ENCODE measurements at places on chromosomes 6 and 20. TPM values are rescaled to one million over a fixed set of nuclear protein-coding genes. Genes with fewer than 3 reads are reported as not detected.

CAGE1 gene
- not detected for total RNA-seq

SERPINB1 gene
- 43.6 TPM for total RNA-seq

FILIP1 gene
- total RNA-seq = 0.17 TPM

COL11A2 gene
- 0.17 TPM for total RNA-seq

FBXO5 gene
- 12.3 TPM for total RNA-seq

VNN1 gene
- 2.2 TPM for total RNA-seq

PAQR8 gene
- total RNA-seq = 3.6 TPM

PACRG gene
- not detected for total RNA-seq

SNAP91 gene
- 0.10 TPM for total RNA-seq

DSP gene
- 104 TPM for total RNA-seq

RAET1L gene
- total RNA-seq = 3.1 TPM

NFATC2 gene
- under 0.01 TPM for total RNA-seq

- no peak for DNase-seq
These were observed 51.1 kb upstream of the PREP start for GRCh38 chr6:105453968-105454367.

DNA sequence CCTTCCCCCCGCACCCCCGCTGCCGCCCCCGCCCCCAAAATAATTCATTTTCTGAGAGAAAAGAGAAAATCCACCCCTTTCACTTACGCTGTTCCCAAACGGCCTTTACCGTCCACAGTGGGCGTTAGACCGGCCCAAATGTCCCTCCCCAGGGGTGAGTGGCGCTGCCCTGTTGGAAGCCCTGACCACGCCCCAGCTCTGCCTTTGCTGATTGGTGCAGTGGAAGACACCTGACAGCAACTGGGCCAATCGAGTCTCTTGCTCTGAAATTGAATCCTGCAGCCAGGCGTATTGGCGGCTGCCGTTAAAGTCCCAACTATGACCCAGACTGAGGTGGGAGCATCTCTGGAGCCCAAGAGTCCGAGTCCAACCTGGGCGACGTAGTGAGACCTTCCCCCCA is 15.7 kb downstream of the ZFP64 start:
- no peak for DNase-seq

DNA sequence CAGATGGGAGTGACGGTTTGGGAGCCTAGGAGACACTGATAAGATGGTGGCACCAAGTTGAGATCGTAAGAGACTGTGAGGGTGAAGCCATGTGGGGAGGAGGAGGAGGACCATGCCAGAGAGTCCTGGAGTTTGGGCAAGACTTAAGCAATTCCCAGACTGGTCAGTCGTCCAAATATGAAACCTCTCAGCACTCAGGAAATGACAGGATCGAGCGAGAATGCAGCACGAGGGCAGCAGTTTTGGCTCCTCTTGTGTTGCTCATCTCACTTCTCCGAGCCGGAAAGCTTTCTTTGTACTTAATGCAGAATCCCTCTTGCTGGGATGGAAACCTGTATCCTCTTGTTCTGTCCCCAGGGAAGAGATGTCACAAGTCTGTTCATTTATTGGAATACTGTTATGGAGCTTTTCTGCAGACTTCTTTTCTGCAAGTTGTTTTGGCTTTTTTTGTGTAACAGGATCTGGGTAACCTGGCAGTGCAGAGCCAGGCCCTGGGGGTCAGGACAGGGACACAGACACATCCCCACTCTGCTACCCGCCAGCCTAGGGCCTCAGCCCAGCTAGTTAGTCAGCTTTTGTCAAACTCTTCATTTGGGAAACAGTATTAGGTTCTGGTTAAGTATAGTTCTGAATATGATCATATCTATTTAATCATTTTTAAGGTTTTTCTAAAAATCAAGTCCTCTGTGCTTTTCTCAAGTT is 34.3 kb downstream of the FNDC1 start:
- no peak for DNase-seq

- DNase-seq = no peak
These were observed 224.8 kb downstream of the SYNDIG1 start for GRCh38 chr20:24694157-24694726.

DNA sequence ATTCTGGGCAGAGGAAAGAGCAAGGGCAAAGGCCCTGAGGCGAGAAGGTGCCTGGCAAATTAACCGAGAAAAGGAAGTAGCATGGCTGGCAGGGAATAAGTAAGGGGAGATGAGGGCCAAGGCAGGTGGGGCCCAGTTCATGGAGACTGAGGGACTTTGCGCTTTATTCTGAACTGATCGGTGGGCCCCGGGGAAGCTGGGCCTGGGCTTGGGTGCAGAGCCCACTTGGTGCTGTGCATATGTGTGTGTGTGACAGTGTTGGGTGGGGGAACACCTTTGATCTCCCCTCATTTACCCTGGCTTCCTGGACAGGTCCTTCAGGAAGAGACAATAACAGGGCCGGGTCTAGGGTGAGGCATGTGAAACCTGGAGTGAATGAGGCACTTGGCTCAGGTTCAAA is 2.9 kb upstream of the MDFI start:
- DNase-seq = no peak

GRCh38 chr6:145532361-145532760 is 203.0 kb downstream of the EPM2A start:
- no peak for DNase-seq

DNA sequence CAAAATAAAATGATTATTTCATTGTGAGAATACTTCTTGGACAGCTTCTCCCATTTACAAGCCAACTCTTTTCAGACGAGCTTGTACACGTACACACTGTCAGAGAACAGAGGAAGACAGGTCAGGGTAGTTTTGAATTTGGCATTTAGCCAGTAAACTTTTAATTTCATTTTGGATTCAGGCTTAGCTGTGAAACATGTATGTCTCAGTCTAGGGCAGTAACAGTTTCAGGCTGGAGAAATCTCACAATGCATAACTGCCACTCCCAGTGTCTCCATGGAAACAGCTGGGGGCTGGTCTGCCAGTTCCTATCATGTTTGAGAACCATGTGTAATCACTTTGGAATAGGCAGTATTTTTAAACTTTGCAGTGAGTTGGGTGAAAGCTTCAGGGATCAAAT is 22.0 kb upstream of the QKI start:
- DNase-seq = peak; percentile 66

- DNase-seq = no peak
These were observed 42.4 kb downstream of the RBL1 start for GRCh38 chr20:37053230-37053950.

- DNase-seq = no peak
These were observed 71.4 kb upstream of the PREP start for GRCh38 chr6:105474234-105474633.

DNA sequence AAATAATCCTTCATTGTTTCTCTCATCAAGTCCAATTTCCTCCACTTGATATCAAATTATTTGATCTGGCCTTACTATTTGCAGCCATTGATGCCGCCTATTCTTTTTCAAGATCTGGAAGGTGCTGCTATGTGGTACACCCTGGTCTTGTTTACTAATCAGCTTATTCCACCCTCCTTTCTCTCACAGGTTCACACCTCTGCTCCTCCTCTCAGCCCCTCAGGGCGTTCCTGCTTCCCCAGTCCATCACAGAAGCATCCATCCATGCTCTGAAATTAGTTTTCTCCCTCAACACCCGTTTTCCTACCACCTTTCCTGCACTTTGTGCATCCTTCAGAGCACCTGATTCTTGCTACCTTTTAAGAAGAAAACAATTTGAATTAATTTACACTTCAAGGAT is 183.6 kb downstream of the EPHA7 start:
- DNase-seq = no peak

DNA sequence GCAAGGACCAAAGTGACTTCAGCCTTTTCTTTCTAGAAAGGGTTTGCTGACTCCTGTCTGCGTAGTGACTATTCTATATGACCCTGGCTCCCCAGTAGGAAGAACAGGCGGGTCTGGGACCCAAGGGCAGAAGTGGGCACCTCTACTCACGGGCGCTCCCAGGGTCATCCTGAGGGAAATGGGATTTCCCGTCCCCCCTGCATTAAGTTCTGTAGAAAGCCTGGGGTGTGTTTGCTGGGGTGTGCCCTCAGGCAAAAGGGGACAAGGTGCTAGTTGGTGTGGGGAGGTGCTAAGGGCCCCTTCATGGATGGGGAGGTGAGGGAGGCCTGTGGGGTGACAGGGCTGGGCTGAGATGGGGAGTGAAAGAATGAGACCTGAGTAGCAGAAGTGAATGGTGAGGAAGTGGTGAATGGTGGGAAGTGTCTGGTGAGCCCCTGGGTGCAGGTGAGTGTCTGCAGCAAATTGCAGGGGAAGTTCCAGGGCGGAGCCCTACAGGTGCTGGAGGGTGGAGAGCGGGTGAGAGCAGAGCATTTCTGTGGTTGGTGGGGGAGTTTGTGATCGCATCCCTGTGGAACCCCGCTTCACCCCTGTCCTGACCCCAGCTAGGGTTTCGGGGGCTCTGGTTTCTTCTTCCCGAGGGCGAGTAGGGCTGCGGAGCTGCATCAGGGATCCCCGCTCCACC is 21.1 kb downstream of the RAET1L start:
- no peak for DNase-seq

DNA sequence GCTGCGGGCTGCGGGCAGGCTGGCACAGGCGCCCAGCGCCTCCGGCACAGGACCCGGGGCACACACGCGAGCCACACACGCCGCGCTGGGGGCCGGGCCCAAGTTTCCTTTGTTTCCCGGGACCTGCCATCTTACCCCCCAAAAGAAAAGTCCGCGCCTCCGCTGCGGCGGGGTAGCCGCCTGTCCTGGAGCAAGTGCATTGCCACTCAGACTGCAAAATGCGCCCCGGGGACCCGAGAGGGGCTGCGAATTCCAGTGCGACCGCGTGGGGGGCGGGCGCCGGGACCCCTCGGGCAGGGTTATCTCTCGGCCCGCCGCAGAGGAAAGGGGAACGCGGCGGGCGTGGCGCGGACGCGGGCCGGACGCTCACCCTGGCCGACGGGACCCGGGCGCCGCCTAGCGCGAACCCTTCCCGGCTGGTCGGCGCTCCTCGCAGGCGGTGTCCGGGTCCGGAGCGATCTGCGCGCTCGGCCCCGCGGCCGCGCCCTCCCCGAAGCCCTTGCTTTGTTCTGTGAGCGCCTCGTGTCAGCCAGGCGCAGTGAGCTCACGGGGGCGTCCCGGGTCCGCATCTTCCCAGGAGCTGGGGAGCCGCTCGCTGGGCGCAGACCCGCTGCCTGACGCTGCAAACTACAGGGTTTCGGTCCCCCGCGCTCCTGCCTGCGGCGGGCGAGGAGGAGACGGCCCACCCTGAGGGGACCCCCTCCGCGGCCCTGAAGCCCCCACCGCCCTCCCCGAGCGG is 639 bp upstream of the CD24 start:
- DNase-seq = no peak

DNA sequence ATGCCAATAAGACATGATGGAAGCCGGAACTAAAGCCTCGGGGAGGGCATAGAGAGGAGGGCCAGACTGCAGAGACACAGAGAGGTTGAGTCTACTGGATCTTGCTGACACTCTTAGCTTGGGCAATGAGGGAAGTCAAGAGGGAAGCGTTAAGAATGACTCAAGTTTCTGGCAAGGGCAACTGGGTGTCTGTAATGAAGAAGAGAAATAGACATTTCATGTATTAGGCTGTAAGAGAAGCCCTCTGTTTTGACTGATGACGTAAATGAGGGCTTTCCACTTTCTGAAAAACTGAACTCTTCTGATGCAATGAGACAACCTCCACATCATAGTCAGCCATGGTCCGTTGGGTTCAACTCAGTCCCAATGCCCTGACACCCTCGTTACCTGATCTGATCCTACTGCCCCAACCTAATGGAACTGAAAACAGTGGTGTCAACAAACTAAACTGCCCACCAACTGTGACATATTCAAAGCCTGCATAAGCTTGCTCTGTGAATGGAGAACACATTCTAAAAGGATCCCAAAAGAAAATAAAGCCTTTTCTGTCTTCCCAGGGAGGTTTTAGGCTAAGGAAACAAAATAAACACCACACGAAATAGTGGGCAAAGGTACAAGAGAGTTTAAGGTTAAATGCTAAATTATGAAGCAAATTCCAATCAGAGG is 45.8 kb upstream of the PNRC1 start:
- DNase-seq = peak; percentile 91

- DNase-seq = no peak
These were observed 66.2 kb upstream of the RREB1 start for GRCh38 chr6:7041511-7042026.

DNA sequence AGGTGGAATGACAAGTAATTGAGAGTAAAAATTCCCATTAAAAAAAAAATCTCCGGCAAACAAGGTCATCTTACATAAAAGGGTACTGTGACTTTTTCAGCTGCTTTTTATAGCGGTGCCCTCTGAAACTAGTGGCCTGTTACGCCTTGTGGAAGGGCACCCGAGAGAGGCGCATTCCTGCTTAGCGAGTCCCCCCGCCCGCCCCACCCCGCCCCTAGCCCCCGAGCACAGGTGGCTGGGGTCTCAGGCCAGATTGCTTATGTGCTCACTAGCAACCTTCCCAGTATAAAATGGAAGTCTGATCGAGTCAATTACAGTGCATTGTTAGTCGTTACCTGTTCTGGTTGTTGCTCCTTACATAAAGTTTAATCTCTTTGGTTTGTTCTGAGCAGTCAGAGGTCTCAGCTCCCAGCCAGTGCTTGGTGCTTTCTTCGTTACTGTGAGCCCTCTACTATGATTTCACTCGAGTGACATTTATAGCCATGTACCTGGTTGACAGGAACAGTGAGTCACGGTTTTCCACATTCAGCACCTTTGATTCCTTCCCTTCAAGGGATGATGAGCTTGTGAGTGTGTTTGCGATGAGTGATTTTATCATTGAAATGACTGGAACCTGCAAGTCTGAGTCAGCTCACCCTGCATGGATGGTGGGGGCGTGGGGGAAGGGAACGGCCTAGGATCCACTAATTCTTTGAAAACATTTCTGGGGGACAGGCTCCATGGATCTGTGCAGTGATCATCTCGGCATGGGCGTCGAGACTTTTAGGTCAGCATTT is 47.6 kb downstream of the ZDHHC14 start:
- peak; percentile 94 for DNase-seq

All from renal cortical epithelial cell (primary cell).